Osteoblast (primary cell): ENCODE measurements at places on chromosomes 5 and 9. TPM values are rescaled to one million over a fixed set of nuclear protein-coding genes. Genes with fewer than 3 reads are reported as not detected.

Gene ACTBL2
- total RNA-seq = not detected in 2 replicates

Gene CAMK4
- 0.29 and 0.72 TPM in 2 replicates for total RNA-seq

Gene PRLR
- total RNA-seq = under 0.01 TPM in 1 of 2 replicates, not detected in the other

- no peak for DNase-seq
Observed at GRCh38 chr5:56725711-56726411, 89.5 kb upstream of the MAP3K1 start.

DNA sequence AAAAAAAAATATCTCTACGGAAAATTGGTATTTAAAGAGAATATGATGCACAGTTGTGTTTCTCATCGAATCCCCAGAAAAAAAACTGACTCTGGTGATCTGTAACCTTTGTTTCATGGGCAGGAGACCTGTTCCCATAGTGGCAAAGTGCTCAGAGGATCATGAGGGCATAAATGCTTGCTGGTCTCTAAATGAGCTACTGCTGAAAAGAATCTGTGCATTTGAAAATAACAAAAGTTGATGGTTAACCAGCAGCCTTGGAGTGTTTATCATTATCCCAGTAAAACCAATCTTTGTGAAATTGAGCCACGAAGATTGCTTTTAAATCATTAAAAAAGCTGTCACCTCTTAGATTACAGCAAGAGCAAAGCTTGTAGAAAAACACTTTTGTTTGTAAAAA, 775.4 kb downstream of the MTRR start:
- no peak for DNase-seq

GRCh38 chr9:134770972-134771971, 109.3 kb upstream of the FCN2 start:
- no peak for DNase-seq

DNA sequence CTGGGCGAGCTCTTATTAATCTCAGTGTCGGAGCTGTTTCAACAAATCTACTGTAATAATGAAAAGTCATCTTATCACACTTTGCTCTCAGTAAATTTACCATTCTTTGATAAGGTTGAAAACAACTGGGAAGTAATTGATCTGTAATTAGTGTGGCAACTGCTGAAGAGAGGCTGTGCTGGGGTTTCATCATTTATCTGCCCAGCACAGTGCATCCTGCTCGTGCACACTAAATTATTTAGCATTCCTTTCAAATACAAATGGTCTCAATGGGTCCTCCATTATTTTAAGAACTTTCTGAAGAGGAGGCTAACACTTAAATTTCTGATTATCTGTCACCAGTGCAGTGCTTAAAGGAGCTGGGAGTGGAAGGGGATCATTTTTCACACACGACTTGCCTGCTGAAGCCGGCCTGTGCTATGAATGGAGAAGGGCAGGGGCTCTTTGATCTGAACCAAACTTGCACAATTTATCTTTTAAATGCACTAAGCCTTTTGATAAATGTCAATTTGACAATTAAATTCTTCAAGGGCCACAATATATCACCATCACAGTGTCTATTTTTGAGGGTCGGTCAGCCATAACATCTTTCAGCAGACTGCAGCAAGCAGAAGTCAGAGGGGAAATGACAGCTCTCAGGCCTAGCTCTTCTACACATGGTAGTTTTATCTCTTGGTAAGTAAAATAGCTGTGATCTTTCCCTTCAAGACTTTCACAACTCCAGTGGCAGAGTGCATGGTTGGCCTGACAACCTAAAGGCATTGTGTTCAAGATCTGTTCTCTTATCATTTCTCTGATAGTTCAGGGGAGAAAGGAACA, 106.4 kb upstream of the EFNA5 start:
- DNase-seq = no peak
